ENCODE measurements at places on chromosomes 4 and X.
A peak's percentile ranks its signal among the peaks of the same experiment; 100 is the strongest.

DNA sequence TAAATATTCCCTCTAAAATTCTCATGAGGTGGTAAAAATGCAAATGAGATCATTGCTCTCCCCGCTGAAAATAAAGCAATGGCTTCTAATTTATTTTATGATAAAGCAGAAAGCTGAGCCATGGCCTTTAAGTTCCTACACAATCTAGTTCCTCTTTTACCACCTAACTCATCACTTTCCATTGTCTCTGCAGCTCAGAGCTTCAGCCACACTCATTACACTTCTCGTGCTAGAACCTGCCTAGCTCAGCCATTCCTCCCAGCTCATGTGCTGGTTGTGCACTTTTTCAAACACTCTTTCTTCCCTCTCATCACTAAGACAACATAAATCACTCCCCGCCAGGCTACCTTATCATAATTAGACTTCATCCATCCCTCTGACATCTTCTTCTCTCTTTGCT is 1112.1 kb upstream of the PRKX start:
- DNase-seq = no peak
- H3K27ac ChIP-seq = no peak overlapping the region
- no peaks in the 10 kb centered on the region for H3K4me1 ChIP-seq
- no peaks in the 10 kb centered on the region for H3K27me3 ChIP-seq
- H3K36me3 ChIP-seq = no peaks in the 10 kb centered on the region

GRCh38 chrX:153885968-153886903 is at the start of gene L1CAM:
Gene L1CAM (minus strand): TSS chrX:153886173. CDS start chrX:153875836, 10,337 bp downstream.
- peaks cover 3% of the 10 kb centered on the region for H3K4me1 ChIP-seq
- peak; percentile 38 for DNase-seq

- no peaks in the 10 kb centered on the region for H3K36me3 ChIP-seq
- no peak overlapping the region for H3K4me3 ChIP-seq
- no peaks in the 10 kb centered on the region for H3K27me3 ChIP-seq
- no peak for DNase-seq
- no peak overlapping the region for H3K27ac ChIP-seq
- peaks cover 3% of the 10 kb centered on the region for H3K4me1 ChIP-seq
Observed at GRCh38 chrX:80513625-80514024, 93.4 kb downstream of the TENT5D start.

DNA sequence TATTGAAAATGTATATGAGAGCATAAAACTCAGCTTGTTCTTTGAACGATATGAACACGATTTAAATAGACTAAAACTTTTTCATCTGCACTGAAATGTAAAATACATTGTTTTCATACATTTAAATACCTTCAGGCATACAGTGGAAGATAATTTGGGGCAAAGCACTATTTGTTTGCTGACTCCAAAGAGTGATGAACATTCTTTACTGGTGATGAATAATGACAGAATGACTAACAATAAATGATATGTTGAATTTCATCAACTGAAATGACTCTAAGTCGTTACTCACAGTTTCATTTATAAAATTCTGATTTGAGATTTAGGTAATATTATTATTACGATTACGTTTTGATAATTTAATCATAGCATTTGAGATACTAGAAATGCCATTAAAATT is 1160.1 kb downstream of the NLGN4X start:
- H3K27me3 ChIP-seq = no peaks in the 10 kb centered on the region
- no peak overlapping the region for H3K4me3 ChIP-seq
- no peak for DNase-seq
- no peaks in the 10 kb centered on the region for H3K4me1 ChIP-seq
- no peak overlapping the region for H3K27ac ChIP-seq

DNA sequence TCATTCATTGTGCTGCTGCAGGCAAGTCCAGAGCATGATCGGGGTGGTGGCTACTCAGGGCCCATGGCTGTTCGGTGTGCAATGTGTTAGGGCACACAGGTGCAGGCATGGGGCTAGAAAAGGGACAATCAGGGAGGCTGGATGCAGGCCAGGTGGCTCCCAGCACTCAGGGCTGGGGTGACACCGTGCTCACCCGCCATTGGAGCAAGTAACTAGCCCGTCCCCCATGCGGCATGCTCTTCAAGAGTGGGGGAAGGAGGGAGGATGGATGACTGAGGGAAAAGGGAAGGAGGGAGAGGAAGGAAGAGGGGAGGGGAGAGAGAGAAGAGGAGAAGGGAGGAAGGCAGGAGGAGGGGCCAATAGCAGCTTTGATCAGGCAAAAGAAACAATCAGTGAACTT is 64.7 kb downstream of the INTS6L start:
- H3K4me1 ChIP-seq = no peaks in the 10 kb centered on the region
- no peak overlapping the region for H3K4me3 ChIP-seq
- no peak overlapping the region for H3K27ac ChIP-seq
- no peak for DNase-seq
- no peaks in the 10 kb centered on the region for H3K27me3 ChIP-seq

DNA sequence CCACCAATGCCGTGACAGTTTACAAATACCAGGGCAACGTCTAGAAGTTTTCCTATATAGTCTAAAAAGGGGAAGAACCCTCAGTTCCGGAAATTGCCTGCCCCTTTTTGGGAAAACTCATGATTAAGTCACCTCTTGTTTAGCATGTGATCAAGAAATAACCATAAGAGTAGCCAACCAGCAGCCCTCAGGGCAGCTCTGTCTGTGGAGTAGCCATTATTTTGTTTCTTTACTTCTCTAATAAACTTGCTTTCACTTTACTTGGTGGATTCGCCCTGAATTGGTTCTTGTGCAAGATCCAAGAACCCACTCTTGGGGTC is 20.0 kb upstream of the HOPX start:
- no peaks in the 10 kb centered on the region for H3K36me3 ChIP-seq
- H3K27me3 ChIP-seq = no peaks in the 10 kb centered on the region
- H3K27ac ChIP-seq = no peak overlapping the region
- DNase-seq = no peak

- H3K27me3 ChIP-seq = no peaks in the 10 kb centered on the region
- no peak overlapping the region for H3K27ac ChIP-seq
- no peak for DNase-seq
- peaks cover 28% of the 10 kb centered on the region for H3K4me1 ChIP-seq
Observed at GRCh38 chrX:129797251-129797906, 17.6 kb downstream of the SASH3 start.

GRCh38 chr4:82839624-82840023 is 41.0 kb upstream of the SCD5 start:
- no peaks in the 10 kb centered on the region for H3K4me1 ChIP-seq
- no peak overlapping the region for H3K27ac ChIP-seq
- DNase-seq = no peak
- peaks cover 35% of the 10 kb centered on the region for H3K36me3 ChIP-seq

GRCh38 chr4:19327364-19327763 is 924.3 kb upstream of the SLIT2 start:
- no peaks in the 10 kb centered on the region for H3K27me3 ChIP-seq
- H3K4me3 ChIP-seq = no peak overlapping the region
- no peaks in the 10 kb centered on the region for H3K36me3 ChIP-seq
- no peaks in the 10 kb centered on the region for H3K4me1 ChIP-seq

DNA sequence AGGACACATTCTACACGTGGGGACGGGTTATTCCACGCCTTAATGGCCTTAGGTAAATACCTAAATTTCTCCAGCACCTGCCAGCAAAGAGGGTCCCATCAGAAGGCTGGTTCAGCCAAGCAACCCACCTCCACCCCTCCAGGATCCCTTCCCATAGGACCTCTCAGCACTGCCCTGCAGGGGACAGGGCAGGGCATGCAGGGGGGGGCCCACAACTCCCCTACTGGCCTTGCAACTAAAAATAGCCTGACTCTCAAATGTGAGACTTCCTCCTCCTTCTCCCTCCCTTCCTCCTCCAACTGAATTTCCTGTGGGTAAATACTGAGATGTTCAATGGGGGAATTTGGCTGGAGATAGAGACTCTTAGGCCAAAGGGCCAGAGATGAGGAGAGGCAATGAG is 6.3 kb downstream of the LAS1L start:
- H3K4me1 ChIP-seq = peaks cover 14% of the 10 kb centered on the region
- H3K36me3 ChIP-seq = peaks cover 15% of the 10 kb centered on the region
- H3K27me3 ChIP-seq = no peaks in the 10 kb centered on the region
- no peak for DNase-seq
- H3K4me3 ChIP-seq = no peak overlapping the region

GRCh38 chr4:5142726-5143125 is 91.4 kb downstream of the STK32B start:
- DNase-seq = no peak
- no peaks in the 10 kb centered on the region for H3K4me1 ChIP-seq
- H3K27me3 ChIP-seq = no peaks in the 10 kb centered on the region
- no peaks in the 10 kb centered on the region for H3K36me3 ChIP-seq
- no peak overlapping the region for H3K4me3 ChIP-seq

DNA sequence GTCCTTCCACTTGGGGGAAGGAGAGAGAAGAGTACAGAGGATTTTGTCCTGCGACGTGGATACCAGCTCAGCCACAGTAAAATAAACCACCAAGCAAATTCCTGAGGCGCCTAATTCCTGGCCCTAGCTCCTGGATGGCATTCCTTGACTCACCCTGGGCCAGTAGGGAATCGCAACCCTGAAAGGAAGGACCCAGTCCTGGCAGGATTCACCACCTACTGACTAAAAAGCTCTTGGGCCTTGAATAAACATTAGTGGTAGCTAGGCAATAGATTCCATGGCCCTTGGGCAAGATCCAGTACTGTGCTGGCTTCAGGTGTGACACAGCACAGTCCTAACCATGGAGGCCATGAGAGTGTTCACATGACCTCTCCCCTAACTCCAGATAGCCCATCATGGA is 45.6 kb downstream of the GABRA3 start:
- no peak overlapping the region for H3K27ac ChIP-seq
- no peak overlapping the region for H3K4me3 ChIP-seq
- no peak for DNase-seq
- H3K27me3 ChIP-seq = no peaks in the 10 kb centered on the region
- no peaks in the 10 kb centered on the region for H3K4me1 ChIP-seq
- H3K36me3 ChIP-seq = no peaks in the 10 kb centered on the region

GRCh38 chr4:135838889-135839288 is 1637.3 kb upstream of the PABPC4L start:
- H3K4me1 ChIP-seq = no peaks in the 10 kb centered on the region
- H3K36me3 ChIP-seq = no peaks in the 10 kb centered on the region
- DNase-seq = no peak
- no peaks in the 10 kb centered on the region for H3K27me3 ChIP-seq

DNA sequence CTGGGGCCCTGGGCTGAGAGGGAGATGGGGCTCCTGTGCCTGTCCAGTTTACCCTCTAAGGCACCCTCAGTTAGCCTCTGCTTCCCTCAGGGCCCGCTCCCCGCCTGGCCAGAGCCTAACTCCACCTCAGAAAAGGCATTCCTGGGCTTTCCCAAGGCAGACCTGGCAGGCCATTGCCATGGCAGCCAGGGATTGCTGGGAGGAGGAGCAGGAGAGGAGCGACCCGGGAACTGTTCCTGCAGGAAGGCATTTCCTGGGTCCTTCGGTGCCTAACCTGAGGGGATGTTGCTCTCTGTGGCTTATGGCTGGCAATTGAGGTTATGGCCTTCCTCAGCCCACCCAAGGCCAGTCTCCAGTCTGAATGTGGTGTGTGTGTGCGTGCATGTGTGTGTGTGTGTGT is 131.3 kb downstream of the PJA1 start:
- H3K27ac ChIP-seq = no peak overlapping the region
- H3K4me1 ChIP-seq = no peaks in the 10 kb centered on the region
- no peak overlapping the region for H3K4me3 ChIP-seq
- no peak for DNase-seq

DNA sequence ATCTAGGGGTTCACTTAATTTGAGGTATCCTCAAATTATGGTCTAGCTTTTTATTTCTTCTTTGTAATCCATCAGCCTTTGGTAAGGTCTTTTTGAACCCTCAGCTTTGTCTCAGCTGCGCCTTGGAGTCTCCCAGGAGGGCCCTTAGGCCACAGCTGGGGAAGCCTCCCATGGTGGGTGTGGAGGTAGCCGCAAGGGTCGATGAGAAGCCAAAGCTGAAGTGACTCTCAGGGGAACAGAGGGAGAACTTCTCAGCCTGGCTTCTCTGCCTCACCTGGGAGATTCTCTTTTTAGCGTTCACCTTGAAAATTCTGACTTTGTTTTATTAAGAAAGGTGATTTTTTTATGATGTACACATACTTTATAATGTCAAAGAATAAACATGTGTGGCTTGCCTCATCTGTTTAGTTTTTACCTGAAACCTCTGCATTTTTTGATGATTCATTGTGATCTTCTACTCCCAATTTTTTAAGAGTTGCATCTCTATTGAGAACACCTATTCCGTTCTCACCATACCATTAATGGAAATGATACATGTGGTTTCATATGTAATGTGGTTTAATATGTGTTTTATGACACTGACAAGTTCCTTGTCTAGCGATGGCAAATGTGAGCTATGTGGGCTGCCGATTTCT is 25.6 kb upstream of the SLC25A4 start:
- no peak for DNase-seq
- H3K36me3 ChIP-seq = no peaks in the 10 kb centered on the region
- no peak overlapping the region for H3K27ac ChIP-seq
- H3K27me3 ChIP-seq = peaks cover 7% of the 10 kb centered on the region
- H3K4me3 ChIP-seq = no peak overlapping the region

- no peak for DNase-seq
- H3K27me3 ChIP-seq = no peaks in the 10 kb centered on the region
- no peaks in the 10 kb centered on the region for H3K36me3 ChIP-seq
- no peak overlapping the region for H3K4me3 ChIP-seq
Observed at GRCh38 chr4:76105652-76106051, 31.1 kb downstream of the ART3 start.

GRCh38 chrX:77731821-77732419 is 54.1 kb downstream of the ATRX start:
- H3K4me3 ChIP-seq = no peak overlapping the region
- H3K4me1 ChIP-seq = peaks cover 29% of the 10 kb centered on the region
- H3K27me3 ChIP-seq = no peaks in the 10 kb centered on the region
- H3K36me3 ChIP-seq = peaks cover under 1% of the 10 kb centered on the region

GRCh38 chrX:140918398-140919038 is 83.9 kb upstream of the SPANXB1 start:
- H3K4me1 ChIP-seq = peaks cover 13% of the 10 kb centered on the region
- H3K27me3 ChIP-seq = no peaks in the 10 kb centered on the region
- H3K36me3 ChIP-seq = no peaks in the 10 kb centered on the region
- peak; percentile 22 for DNase-seq
- no peak overlapping the region for H3K4me3 ChIP-seq
- no peak overlapping the region for H3K27ac ChIP-seq

DNA sequence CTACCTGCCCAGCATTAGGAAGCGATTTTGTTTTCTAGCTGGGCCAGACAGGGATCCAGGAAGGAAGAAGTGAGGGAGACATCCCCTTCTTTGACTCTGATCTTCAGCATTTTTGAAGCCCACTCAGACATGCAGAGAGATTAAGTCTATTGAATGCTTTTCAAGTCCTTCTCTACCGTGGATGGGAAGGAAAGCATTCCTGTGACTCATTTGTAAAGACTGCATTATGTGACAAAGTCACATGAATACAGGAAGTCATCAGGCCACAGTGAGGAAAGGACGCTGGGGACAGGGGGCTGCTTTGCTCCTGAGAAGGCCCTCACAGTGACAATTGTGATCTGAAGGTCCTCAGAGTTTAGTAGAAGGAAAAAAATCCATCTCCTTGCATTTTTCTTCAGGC is 67.4 kb upstream of the GBA3 start:
- H3K4me1 ChIP-seq = no peaks in the 10 kb centered on the region
- H3K27me3 ChIP-seq = no peaks in the 10 kb centered on the region
- no peak overlapping the region for H3K27ac ChIP-seq
- no peaks in the 10 kb centered on the region for H3K36me3 ChIP-seq
- DNase-seq = no peak

All from activated naive CD4-positive, alpha-beta T cell treated with anti-CD3 and anti-CD28 coated beads for 36 hours (primary cell).